Stimulated activated CD4-positive, alpha-beta T cell treated with anti-CD3 and anti-CD28 coated beads, Interleukin-12 subunit alpha, Interleukin-12 subunit beta, amount 100 ng/mL, for 24 hours (primary cell): ENCODE measurements at places on chromosomes 16 and 17.

- DNase-seq, result no peak
These were observed 22.1 kb upstream of the MTMR4 start for GRCh38 chr17:58536542-58536941.

GRCh38 chr17:8073627-8074484 lies 13.7 kb downstream of the ALOX12B start:
- DNase-seq, result peak; percentile 68

- no peak for DNase-seq
These were observed 8.4 kb downstream of the RARA start for GRCh38 chr17:40317345-40317873.

DNA sequence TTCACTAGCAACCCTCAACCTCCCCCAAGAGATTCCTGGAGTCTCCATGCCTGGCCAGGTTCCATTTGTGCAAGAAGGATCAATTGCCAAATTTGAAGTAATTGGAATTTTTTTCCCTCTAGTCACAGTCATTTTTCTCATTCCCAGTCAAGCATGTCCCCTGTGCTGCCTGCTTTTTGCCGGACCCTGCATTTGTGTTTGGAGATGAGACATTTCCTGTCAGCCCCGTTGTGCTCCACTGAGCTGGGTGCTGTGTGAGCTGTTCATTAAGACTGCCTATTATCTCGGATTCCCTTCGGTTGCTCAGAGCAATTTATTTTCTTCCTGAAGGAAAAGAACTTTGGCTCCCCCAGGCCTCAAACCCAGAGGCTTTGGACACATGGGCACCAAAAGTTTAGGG lies 201.0 kb upstream of the NLRP1 start:
- no peak for DNase-seq

GRCh38 chr16:54363766-54364165 lies 77.2 kb upstream of the IRX3 start:
- DNase-seq, result no peak

DNA sequence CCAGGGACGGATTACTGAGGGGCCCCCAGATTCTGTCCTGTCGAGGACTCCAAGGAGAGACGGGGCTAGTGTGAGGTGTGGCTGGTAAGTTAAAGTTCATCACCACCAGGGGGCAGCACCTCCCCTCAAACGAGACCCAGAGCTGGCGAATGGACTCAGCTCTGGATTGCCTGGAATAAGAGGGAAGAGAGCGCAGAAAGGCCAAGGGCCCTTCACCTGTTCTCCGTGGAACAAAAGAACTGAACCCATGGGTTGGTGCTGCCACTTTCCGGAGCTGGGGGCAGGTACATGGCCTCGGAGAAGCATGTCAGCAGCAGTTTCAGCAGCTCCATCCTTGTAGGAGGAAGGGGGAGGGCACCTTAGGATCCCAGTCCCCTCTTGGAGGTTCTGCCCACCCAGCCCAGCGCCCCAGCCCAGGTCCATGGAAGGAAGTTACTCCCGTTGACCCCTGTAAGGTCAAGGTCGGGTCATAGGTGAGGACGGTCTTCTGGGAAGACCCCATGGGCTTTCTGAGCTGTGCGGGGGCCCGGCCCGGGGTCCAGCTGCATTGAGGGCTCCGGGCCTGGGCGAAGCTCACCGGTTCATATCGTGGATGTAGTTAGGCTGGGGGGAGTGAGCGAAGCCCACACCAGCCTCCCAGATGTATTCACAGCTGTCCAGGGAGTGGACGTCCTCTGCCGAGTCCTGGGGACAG lies 10.8 kb downstream of the HID1 start:
- DNase-seq, result peak; percentile 86

- DNase-seq, result no peak
These were observed 20.4 kb upstream of the YPEL2 start for GRCh38 chr17:59311051-59311468.

DNA sequence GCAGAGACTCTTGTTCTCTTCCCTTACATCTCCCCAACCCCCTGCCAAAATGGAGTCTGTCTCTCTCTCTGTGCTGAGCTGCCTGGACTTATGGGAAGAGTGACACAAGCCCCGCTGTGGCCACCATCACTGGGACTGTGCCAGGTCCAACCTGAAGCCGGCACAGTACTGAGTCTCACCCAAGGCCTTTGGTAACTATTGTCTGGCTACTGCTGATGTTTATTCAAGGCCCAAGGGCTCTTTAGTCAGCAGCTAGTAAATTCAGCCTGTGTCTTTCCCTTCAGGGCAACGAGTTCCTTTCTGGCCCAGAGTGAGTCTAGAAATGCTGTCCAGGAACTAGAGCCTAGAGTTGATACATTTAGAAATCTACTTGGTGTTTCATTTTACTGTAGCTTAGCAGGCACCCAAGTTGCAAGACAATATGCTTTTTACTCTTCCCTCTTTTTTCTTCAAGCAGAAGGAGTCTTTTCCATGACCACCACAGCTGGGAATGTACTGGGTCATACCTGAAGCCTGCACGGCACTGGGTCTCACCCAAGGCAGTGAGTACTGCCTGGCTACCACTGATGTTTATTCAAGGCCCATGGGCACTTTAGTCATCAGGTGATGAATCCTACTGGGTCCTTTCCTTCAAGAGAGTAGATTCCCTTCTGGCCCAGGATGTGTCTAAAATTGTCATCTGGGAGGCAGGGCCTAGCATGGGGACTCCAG lies 17.7 kb downstream of the EFCAB5 start:
- DNase-seq, result no peak

DNA sequence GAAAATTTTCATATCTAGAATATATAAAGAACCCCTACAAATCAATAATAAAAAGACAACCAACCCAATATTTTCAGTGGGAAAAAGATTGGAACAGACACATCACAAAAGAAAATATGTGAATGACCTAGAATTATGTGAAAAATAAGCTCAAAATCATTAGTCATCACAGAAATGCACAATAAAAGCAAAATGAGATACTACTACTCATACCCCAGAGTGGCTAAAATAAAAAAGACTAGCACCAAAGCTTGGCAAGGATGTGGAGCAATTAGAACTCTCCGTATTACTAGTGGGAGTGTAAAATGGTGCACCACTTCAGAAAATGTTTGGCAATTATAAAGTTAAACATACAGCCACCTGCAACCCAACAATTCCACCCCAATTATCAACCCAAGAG lies 48.0 kb upstream of the CDH5 start:
- no peak for DNase-seq

- no peak for DNase-seq
These were observed 499.1 kb upstream of the CDH5 start for GRCh38 chr16:65867276-65867960.

GRCh38 chr16:19328364-19328763 lies 42.8 kb downstream of the CLEC19A start:
- DNase-seq, result no peak

DNA sequence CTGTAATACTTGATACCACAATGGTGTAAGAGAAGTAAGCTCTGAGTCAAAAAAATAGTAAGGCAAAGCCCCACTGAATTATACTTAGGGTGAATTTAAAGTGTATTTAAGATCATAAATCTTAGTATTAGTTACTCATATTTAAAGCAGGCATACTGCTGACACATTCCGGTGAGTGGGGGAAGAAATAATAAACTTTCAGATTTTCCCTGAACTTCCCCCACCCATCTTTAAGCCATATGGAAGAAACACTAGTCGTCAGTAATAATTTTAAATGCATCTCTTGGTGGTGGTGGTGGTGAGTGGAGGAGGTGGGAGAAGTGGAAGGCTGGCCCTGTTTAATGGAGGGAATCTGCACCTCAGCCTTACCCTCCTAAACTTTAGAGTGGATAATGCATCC lies 20.5 kb downstream of the MPHOSPH6 start:
- DNase-seq, result no peak
